ENCODE measurements at places on chromosomes 3 and 15.

- no peak for DNase-seq
- H3K4me3 ChIP-seq, result no peak overlapping the region
- H3K27me3 ChIP-seq, result no peaks in the 10 kb centered on the region
- H3K36me3 ChIP-seq, result no peaks in the 10 kb centered on the region
These were observed 38.6 kb upstream of the SFMBT1 start for GRCh38 chr3:53084310-53085001.

- H3K4me1 ChIP-seq, result peaks cover 22% of the 10 kb centered on the region
- H3K4me3 ChIP-seq, result no peak overlapping the region
- no peak overlapping the region for H3K27ac ChIP-seq
- DNase-seq, result no peak
- H3K27me3 ChIP-seq, result no peaks in the 10 kb centered on the region
- H3K36me3 ChIP-seq, result peaks cover 71% of the 10 kb centered on the region
These were observed 5.3 kb downstream of the CLK3 start for GRCh38 chr15:74620636-74621545.

DNA sequence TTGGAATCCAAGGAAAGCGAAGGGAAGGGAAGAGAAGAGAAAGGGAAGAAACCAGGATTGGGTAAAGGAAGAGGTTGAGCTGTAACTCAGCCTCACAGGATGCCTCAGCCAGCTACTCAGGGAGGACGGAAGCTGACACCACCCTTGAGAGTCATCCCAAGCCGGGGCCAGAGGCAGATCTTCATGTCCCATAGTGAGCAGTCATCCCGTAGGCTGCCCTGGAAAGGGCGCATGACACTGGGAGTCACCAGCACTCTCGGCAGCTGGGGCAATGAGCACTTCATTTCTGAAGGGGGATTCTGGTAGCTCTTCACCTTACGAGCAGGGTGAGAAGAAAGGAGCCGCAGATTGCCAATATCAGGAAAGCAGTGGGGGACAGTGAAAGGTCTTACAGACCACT, 60.1 kb upstream of the PCSK6 start:
- peaks cover 41% of the 10 kb centered on the region for H3K27me3 ChIP-seq
- DNase-seq, result no peak
- H3K4me3 ChIP-seq, result no peak overlapping the region

- no peak overlapping the region for H3K4me3 ChIP-seq
- peaks cover 34% of the 10 kb centered on the region for H3K4me1 ChIP-seq
- no peak for DNase-seq
- H3K36me3 ChIP-seq, result no peaks in the 10 kb centered on the region
These were observed 62.4 kb upstream of the P3H2 start for GRCh38 chr3:190183121-190183520.

GRCh38 chr15:66701422-66702034, 508 bp upstream of the SMAD6 start:
- H3K4me3 ChIP-seq, result peak overlapping the region; percentile 69
- H3K27ac ChIP-seq, result peak overlapping the region; percentile 22
- no peaks in the 10 kb centered on the region for H3K36me3 ChIP-seq
- peaks cover 17% of the 10 kb centered on the region for H3K4me1 ChIP-seq
- H3K27me3 ChIP-seq, result peaks cover 41% of the 10 kb centered on the region
- no peak for DNase-seq

DNA sequence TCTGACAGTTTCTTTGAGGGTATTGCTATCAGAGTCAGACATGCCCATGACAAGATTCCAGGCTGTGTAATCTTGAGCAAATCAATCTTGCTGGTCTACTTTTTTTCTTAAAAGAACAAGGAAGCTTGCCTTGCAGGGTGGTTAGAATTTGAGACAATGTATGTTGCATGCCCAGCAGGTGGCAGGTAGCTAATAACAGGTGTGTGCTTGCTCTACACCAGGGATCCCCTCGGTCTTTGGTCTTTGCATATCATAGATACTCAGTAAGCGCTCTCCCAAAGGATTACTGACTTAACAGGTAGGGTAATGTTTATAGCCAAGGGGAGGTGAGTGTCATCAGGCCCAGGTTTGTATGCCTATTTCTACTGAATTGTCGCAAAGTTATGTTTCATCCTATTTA, 37.3 kb downstream of the CACNA1D start:
- H3K27me3 ChIP-seq, result no peaks in the 10 kb centered on the region
- no peak for DNase-seq
- no peaks in the 10 kb centered on the region for H3K4me1 ChIP-seq
- no peak overlapping the region for H3K4me3 ChIP-seq
- no peaks in the 10 kb centered on the region for H3K36me3 ChIP-seq
- no peak overlapping the region for H3K27ac ChIP-seq

- H3K27me3 ChIP-seq, result no peaks in the 10 kb centered on the region
- H3K36me3 ChIP-seq, result no peaks in the 10 kb centered on the region
- DNase-seq, result no peak
- H3K4me3 ChIP-seq, result no peak overlapping the region
- peaks cover 18% of the 10 kb centered on the region for H3K4me1 ChIP-seq
These were observed 5.7 kb upstream of the MCTP2 start for GRCh38 chr15:94225616-94226015.

DNA sequence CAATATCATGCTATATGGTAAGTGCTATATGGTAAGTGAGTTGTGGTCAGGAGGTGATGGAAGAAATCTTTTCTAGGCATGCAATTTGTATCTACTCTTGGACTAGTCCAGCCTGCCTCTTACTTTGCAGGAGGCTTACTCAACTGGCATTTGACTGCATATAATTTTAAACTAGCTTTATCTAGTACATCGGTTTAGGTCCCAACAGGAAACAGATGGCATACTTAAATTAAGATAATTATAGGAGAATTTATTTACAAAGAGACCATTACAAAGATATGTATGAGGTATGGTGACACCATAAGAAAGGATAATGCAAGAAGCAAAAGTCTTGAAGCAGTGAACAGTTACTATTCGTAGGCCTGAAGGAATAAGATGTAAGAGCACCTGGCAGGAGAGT, 7.8 kb downstream of the SLC28A2 start:
- no peak for DNase-seq
- no peak overlapping the region for H3K4me3 ChIP-seq
- no peaks in the 10 kb centered on the region for H3K27me3 ChIP-seq
- H3K36me3 ChIP-seq, result no peaks in the 10 kb centered on the region
- no peaks in the 10 kb centered on the region for H3K4me1 ChIP-seq

DNA sequence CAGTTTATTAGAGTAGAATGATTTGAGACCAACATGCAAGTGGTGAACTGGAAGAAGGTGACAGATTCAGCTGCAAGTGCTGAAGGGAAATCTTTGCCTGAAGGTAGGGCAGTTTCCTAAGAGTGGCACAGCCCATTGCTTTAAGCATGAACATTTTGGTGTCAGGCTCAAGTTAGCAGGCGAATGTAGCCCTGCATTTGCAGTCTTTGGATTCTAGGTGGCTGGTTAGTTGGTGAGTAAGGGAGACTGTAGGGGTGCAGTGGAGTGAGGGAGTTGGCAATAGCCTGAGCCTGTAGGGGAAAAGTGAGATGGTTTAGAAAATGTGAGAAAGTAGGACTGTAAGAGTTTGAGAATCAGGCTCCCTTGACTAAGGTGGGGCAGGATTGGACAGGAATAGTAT, 29.7 kb downstream of the UBE2E2 start:
- H3K27me3 ChIP-seq, result no peaks in the 10 kb centered on the region
- H3K27ac ChIP-seq, result no peak overlapping the region
- no peak for DNase-seq
- H3K4me1 ChIP-seq, result no peaks in the 10 kb centered on the region
- H3K4me3 ChIP-seq, result no peak overlapping the region

GRCh38 chr3:152322756-152323155, 54.0 kb downstream of the MBNL1 start:
- H3K4me3 ChIP-seq, result no peak overlapping the region
- no peak for DNase-seq
- H3K4me1 ChIP-seq, result peaks cover 3% of the 10 kb centered on the region
- H3K27ac ChIP-seq, result no peak overlapping the region
- H3K27me3 ChIP-seq, result no peaks in the 10 kb centered on the region

GRCh38 chr3:130411320-130411719, 65.8 kb downstream of the COL6A5 start:
- no peak overlapping the region for H3K27ac ChIP-seq
- no peak overlapping the region for H3K4me3 ChIP-seq
- H3K36me3 ChIP-seq, result no peaks in the 10 kb centered on the region
- H3K27me3 ChIP-seq, result no peaks in the 10 kb centered on the region
- no peak for DNase-seq
- H3K4me1 ChIP-seq, result no peaks in the 10 kb centered on the region

- no peaks in the 10 kb centered on the region for H3K36me3 ChIP-seq
- peak; percentile 64 for DNase-seq
- peaks cover 11% of the 10 kb centered on the region for H3K27me3 ChIP-seq
- peak overlapping the region; percentile 20 for H3K27ac ChIP-seq
These were observed 19.0 kb downstream of the SYNM start for GRCh38 chr15:99123713-99124451.

DNA sequence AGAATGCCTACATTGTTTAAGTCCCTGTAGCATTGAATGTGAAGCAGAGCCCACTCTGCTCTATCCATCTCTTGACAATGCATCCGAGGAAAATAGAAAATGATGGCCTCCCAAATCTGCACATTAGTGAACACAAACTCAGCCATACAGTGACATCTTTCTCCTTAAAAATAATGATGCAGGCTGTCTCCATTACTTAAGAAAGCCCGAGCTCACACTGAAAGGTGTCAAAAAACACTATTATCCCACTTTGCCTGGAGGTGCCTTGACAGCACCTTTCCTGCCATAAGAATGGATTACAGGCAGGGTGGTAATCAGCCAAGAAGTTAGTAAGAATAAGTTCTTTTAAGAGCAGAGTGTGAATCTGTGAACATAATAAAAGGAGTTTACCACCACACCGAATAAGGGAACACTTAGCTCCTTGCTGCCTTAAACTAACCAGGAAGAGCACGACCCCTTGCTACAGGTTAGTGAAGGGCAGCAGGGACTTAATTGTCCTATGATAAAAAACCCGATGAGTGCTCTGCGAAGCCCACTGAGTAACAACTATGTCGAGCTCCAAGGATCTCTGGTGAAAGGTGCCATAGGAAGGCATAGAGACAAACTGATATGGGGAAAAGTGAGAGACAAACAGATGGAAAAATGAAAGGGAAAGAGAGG, 123.2 kb upstream of the TUSC7 start:
- H3K4me3 ChIP-seq, result no peak overlapping the region
- no peak overlapping the region for H3K27ac ChIP-seq
- no peaks in the 10 kb centered on the region for H3K4me1 ChIP-seq
- H3K27me3 ChIP-seq, result no peaks in the 10 kb centered on the region

GRCh38 chr3:73401059-73401458, 223.7 kb downstream of the PDZRN3 start:
- no peak overlapping the region for H3K27ac ChIP-seq
- H3K4me3 ChIP-seq, result no peak overlapping the region
- no peak for DNase-seq
- no peaks in the 10 kb centered on the region for H3K4me1 ChIP-seq

- DNase-seq, result no peak
- no peaks in the 10 kb centered on the region for H3K27me3 ChIP-seq
- peaks cover 9% of the 10 kb centered on the region for H3K4me1 ChIP-seq
- H3K36me3 ChIP-seq, result peaks cover 6% of the 10 kb centered on the region
- H3K27ac ChIP-seq, result no peak overlapping the region
These were observed 3.8 kb downstream of the TYRO3 start for GRCh38 chr15:41562784-41563198.

GRCh38 chr15:76391847-76392246, 55.3 kb downstream of the ISL2 start:
- H3K27ac ChIP-seq, result no peak overlapping the region
- H3K4me3 ChIP-seq, result no peak overlapping the region
- no peaks in the 10 kb centered on the region for H3K36me3 ChIP-seq
- no peaks in the 10 kb centered on the region for H3K27me3 ChIP-seq
- no peak for DNase-seq

- peak overlapping the region; percentile 89 for H3K27ac ChIP-seq
- no peak for DNase-seq
- peaks cover 23% of the 10 kb centered on the region for H3K4me1 ChIP-seq
- no peaks in the 10 kb centered on the region for H3K27me3 ChIP-seq
- H3K36me3 ChIP-seq, result no peaks in the 10 kb centered on the region
These were observed 1.7 kb downstream of the SIN3A start for GRCh38 chr15:75449585-75450306.

DNA sequence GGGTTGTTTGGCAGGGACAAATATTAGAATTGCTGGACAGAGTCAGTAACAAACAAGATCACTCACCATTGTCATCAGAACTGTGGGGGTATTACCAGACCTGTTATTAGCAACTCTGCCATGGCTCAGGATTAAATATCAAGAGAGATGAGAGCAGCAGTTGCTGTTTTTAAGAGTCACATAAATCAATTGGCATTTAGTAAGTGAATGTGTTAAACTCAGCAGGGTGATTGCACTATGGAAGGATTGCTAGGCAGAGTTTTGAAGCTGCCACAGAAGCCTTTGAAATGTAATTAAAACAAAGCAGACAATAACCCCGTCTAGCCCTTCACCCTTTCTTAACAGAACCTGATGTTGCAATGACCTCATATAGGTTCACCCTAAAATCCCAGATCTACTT, 238.8 kb downstream of the GAP43 start:
- H3K36me3 ChIP-seq, result no peaks in the 10 kb centered on the region
- no peak for DNase-seq
- H3K27ac ChIP-seq, result no peak overlapping the region
- H3K27me3 ChIP-seq, result no peaks in the 10 kb centered on the region
- H3K4me3 ChIP-seq, result no peak overlapping the region
- H3K4me1 ChIP-seq, result no peaks in the 10 kb centered on the region

DNA sequence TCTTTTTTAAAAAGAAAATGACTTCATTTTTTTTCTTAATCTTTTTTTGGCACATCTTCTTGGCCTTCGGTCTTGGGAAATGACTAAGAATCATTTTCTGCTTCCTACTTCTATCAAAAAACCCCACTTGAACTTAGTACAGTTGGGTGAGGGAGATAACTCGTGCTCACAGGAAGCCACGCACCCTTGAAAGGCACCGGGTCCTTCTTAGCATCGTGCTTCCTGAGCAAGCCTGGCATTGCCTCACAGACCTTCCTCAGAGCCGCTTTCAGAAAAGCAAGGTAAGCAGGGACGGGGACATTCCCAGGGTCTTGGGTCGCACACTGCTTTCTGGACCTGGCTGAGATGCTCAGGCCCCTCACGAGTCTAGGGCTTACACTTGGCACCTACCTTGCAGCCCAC, at the start of gene CCR4:
Gene CCR4, plus strand, starts transcription at position 235 of the 402 bp plus-strand sequence. CDS start 1,779 bp downstream, outside the sequence.
- no peak within 1 kb of the TSS for H3K4me3 ChIP-seq
- no peaks in the 10 kb centered on the region for H3K36me3 ChIP-seq
- DNase-seq, result no peak

- no peaks in the 10 kb centered on the region for H3K36me3 ChIP-seq
- DNase-seq, result no peak
- H3K27me3 ChIP-seq, result peaks cover 3% of the 10 kb centered on the region
- no peak overlapping the region for H3K27ac ChIP-seq
- H3K4me3 ChIP-seq, result no peak overlapping the region
These were observed 21.5 kb downstream of the SCN5A start for GRCh38 chr3:38627956-38628355.
